D721Med (cell line): ENCODE measurements at places on chromosomes 5 and 9.

DNA sequence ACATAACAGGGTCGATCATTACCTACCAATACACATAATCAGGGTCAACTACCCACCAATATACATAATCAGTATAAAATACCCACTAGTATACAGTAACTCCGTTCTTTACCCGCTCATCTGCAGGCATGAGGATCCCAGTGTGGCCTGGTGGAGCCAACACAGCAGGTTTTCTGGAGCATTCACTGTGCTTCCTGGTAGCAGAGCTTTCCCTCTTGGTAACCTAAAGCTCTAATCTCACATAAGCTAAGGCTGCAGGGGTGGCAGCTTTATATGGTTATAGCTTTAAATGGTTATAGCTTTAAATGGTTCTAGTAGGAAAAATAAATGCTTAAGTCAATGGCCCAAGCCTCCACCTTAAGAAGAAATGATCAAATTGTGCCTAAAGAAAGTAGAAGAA lies 11.9 kb downstream of the LCN1 start:
- no peak for DNase-seq

GRCh38 chr9:37575511-37575914 lies 667 bp downstream of the FBXO10 start:
- no peak for DNase-seq

GRCh38 chr9:27828908-27829307 lies 255.6 kb upstream of the C9orf72 start:
- DNase-seq, result no peak

GRCh38 chr5:1495525-1495897 lies 28.2 kb downstream of the LPCAT1 start:
- DNase-seq, result no peak

DNA sequence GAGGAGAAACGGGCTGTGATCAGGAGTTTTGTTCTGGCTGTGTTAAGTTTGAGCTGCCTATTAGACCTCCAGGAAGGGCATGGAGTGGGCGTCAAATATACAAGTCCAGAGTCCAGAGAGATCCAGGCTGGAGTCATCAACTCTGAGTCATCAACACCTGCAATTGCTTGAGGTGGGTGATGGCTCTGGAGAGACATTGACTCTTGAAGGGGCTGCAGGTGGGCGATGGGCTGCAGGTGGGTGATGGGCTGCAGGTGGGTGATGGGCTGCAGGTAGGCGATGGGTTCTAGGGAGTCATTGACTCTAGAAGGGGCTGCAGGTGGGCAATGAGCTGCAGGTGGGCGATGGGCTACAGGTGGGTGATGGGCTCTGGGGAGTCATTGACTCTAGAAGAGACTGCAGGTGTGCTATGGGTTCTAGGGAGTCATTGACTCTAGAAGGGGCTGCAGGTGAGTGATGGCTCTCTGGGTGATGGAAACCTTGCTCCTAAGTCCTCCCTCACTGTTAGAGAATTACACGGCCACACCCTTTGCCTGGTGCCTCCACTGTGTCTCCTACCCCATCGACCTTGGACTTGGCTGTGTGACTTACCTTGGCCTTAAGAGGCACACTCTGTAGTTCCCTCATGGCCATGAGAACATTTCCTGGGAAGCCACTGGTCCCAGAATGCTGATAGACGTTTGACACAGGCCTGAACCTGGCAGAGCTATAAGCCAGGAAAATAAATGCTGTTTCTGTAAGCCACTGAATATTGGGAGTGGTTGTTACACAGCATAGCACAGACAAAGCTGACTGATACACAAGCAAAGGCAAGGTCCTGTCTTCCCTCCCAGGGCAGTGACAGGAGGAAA lies 10.4 kb upstream of the FIBCD1 start:
- no peak for DNase-seq

DNA sequence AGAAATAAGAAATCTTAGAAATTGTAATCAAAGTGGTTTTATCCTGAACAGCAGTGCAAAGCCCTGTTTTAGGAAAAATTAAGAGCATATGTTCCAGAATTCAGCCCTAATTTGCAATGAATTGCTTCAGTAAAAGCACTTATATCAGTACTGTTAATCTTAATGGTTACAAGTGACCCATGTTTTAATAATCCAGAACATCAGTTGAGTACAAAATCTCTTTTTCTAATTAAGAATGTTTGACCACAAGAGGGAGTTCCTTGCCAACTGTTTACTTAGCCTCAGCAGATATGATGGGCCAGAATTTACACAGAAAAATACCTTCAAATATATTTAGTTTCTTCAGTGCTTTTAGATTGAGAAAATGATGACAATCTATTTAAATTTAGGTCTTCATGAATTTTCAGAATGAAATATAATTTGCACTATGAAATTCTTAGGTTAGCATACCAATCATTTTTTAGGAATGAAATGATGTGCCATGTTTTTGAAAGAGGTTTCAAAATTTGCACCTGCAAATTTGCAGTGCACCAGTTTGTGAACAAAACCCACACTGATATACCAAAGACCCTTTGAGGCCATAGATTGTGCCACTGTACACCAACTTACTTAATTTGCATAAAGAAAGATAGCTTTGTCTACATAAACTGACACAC lies 926.3 kb upstream of the ARRDC3 start:
- DNase-seq, result no peak

- DNase-seq, result no peak
These were observed 54.6 kb downstream of the MARCHF3 start for GRCh38 chr5:126975796-126976195.

GRCh38 chr9:125375820-125376219 lies 114.2 kb downstream of the GAPVD1 start:
- no peak for DNase-seq

DNA sequence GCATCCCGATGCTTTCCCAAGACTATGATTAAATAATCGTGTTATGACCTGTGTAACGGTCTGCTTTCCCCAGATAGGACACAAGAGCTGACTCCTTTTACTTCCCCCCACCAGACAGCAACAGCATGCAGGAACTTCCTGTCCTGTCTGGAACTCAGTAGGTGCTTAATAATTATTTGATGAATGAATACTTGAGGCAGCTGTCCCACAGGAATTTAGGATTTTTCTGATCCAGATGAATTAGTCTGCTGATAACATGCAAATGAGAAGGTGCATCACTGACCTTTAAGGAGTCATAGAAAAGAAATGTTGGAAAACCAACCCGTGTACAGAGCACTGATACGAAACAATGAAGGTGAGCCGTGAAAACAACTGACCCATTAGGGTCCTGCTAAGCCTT lies 12.2 kb downstream of the RNF130 start:
- DNase-seq, result no peak

GRCh38 chr9:36734737-36735136 lies 162.0 kb downstream of the MELK start:
- no peak for DNase-seq

- DNase-seq, result no peak
These were observed 12.4 kb downstream of the MSX2 start for GRCh38 chr5:174736777-174737176.

DNA sequence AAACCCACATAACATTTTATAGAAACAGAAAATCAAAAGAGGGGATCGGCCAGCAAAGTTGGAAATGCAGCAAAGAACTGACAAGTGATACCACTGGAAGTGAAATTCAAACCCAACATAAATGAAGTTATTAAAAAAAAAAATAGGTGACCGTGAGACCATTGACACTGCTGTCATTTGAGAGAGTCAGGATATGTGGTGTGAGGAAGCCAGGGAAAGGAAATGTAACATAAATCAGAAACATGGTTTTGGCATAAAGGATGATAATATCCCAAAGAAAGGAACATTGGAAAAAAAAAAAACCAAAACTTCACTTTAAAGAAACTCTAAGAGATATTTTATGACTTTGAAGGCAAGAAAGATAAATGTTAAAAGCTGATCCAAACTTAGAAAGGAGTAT lies 312.4 kb upstream of the PIK3R1 start:
- no peak for DNase-seq

GRCh38 chr9:127637322-127637847 lies 25.3 kb downstream of the STXBP1 start:
- DNase-seq, result no peak

DNA sequence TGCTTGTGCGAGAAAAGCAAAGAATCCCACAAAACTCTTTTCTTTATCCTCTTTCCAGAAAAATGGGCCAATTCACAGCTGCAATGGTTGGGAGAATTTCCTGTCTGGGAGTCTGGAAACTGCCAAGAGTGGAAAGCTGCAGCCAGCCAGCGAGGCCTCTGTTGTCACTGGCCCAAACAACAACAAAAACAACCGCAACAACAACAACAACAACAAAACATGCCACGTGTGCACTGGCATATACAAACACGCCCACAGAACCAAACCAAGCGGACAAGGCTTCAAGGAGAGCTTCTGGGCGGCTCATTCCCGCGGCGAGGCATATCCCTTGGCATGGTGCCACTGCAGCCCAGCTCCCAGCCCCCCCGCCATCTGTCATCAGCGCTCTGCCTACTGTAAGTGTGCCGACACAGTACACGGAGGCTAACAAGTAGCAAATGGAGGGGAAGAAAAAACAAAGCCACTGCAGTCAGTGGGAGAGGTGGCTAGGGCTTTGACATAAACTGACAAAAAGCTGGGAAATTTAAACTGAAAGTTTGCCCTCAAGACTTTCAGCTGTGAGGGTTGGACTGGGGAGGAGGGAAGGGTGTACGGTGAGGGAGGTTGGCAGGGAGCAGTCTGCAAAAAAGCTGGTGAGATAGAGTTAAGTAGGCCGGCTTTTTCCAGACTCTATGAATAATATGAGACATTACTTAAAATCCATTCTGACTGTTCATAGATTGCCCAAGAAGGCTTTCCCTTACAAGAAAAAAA lies 165.0 kb upstream of the ZNF462 start:
- DNase-seq, result no peak

GRCh38 chr5:135324897-135325650 lies 74.0 kb downstream of the MACROH2A1 start:
- DNase-seq, result no peak

GRCh38 chr5:9951865-9952516 lies 297.7 kb downstream of the ATPSCKMT start:
- DNase-seq, result no peak

- DNase-seq, result no peak
These were observed 43.1 kb downstream of the NDFIP1 start for GRCh38 chr5:142151436-142152383.

DNA sequence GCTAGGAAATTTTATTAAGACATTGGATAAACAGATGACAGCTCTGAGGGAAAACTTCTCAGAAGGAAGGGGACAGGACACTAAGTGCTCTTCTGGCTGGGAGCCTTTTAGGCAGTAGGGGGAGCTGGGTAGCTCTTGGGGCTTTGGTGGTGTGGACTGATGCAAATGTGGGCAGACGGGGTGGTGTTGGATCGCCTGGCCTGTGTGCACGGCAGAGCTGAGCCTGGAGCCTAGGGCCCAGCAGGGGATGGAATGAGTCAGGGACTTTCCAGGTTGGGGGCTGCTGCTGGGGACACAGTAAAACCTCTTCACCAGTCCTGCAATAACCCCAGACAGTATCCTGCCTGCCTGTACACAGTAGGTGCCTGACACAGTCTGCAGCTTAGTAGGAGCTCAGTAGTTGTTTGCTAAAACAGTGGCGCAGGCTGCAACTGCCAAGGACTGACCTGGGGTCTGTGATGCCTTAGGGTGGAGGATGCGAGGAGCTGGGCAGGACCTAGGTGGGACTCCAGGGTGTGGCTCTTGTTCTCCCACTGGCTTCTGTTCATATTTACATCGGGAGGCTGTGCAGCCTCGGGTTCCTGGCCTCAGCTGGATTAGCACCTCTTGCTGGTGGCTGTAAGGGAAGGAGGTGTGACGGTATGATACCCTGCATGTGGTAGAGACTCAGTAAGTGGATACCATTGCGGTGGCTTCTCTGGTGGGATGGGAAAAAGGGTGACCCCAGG lies 83.8 kb downstream of the DAB2IP start:
- no peak for DNase-seq

DNA sequence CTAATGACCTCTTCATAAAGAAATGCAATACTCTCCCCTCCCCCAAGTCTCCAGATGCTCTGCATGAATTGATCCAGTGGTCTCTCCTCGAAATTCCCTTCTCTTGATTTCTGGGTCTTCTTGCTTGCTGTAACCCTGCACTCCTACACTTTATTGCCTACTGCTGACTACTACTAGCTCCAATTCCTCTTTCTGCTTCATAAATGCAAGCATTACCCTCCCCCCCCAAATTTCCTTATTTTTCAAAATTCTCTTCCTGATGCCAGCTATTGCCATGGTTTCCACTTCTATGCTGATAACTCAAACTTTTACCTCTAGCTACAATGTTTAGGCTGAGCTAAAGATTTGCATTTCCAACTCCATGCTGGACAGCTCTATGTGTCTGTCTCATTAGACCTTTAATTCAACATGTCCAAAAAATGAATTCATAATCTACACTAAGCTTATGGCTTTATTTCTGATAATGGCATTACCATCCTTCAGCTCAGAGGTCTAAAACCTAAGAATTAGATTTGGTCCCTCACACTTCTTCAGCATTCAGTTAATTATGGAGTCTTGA lies 1.4 kb downstream of the ZBTB26 start:
- no peak for DNase-seq

DNA sequence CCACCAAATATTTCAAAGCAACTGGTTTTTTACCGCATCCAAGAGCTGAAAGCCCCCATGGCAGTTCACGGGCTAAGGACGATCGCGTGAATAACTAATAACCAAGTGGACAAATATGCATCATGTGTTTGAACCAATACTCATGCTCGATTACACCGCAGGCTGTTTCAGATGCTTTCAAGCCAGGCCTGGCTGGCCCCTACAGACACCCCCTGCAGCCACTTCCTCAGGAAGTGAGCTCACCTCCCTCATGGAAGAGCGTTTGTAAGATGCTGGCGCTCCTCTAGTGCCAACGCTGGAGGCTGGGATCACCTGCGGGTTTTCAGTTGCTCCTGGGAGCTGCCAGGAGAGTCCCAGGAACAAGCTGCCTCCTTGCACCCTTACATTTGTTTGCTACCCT lies 53.9 kb upstream of the PTCH1 start:
- no peak for DNase-seq

DNA sequence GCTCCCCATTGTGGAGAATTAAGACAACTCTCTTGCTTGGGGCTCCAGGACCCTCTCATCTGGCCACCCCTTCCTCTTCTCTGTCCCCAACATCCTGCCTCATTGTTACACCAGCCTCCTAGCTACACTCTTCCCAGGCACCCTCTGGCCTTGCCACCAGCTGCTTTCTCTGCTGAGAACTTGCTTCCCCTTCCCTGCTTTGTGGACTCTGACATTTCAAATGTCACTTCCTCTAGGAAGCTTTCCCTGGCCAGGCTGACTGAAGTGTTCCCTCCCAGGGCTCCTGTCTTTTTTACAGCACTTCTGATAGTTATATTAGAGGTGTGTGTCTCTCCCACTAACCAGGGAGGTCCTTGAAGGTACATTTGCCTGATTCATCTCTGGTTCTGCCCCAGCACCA lies 194.0 kb upstream of the KLF4 start:
- DNase-seq, result no peak

DNA sequence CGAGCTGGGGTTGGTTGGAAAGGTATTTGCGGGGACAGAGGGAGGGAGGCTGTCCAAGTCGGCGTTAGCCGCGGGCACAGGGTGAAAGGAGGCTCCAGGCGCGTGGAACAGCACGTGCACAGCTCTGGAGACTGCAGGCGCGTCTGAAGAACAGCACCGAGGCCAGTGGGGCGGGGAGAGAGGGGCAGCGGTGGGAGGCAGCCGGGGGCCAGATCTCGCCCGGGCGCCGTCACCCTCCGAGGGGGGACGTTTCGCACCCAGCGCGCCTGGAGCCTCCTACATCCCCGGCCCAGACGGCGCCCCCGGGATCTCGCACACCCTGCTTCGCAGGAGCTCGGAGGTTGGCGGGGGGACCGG lies 79.6 kb downstream of the NTNG2 start:
- no peak for DNase-seq
